ENCODE measurements at places on chromosomes 1 and 21.

DNA sequence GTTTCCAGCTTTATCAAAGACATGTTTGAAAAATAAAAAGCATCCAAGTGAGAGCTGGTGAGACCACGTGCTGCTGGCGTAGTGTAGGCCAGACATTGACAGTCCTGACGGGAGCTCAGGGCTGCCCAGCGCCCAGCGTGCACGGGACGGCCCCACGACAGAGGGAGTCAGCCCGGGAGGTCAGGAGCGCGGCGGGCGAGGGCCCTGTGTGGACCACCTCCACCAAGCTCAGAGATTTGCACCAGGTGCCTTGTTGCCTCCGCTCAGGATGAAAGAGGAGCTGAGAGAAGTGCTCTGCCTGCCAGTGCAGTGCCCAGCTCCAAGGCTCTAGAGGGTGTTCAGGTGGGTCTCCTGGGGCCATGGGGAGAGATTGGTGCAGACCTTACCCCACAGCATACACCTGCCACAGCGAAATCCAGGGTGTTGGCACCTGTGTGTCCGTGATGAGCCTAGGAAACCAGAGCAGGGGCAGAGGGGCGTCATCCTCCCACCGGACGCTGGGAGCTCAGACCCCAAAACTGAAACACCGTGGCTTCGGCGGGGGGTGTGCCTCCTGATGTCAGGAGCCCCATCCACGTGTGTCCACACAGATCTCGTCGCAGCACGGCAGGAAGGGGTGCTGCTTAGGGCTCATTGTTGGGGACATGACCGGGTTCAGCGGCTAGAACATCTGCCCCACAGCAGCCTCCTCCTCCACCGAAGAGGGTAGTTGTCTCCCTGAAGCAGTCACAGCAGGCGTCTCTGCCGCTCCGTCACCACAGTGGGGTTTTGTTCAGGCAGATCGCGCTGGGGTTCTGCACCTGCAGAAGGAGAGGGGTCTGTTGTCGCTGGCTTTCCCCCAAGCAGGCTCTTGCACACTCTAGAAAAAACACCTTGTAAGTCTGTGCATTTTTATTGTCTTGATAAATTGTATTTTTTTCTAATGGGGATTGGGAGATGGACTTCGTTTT, 64.2 kb downstream of the POFUT2 start:
- no peak for DNase-seq

DNA sequence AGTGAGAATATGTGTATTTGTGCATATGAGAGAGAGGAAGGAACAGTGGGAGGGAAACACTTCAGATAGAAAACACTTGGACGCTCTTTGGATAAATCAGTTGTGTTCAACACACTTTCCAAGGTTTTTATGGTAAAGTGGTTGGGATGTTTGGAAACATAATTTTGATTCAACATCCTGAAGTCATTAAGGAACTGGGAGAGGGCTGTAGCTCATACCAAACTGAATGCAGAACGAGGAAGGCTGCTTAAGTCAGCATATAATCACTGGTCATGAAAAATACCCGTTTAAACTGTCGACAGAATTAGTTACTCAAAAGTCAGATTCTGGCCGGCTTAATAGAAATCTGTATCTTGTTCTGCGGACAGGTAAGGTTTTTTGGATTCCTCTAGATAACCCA, 14.9 kb downstream of the LIX1L start:
- DNase-seq: no peak

- peak; percentile 44 for DNase-seq
Measured at GRCh38 chr1:52552236-52552504, 722 bp downstream of the TUT4 start.

DNA sequence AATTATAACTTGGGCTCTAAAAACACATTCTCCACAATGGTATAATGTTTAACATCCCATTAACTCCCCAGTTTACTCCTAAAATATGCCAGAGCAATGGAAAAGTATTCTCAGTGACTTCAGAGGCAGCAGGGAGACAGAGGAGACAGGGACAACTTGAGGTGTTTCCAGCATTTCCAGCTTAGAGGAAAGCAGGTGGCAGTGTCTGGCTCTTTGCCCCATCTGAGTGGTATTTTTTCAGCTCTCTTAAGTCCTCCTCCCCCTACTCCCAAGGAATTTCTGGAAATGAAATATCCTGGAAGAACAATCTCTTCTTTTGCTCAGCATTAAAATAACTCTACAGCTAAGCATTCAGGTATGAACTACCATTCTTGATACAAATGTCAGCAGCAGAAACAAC, 10.8 kb upstream of the ERMAP start:
- no peak for DNase-seq

- DNase-seq: no peak
Measured at GRCh38 chr1:116751621-116752020, 2.6 kb upstream of the CD2 start.

GRCh38 chr1:2343023-2343935, 48.1 kb downstream of the MORN1 start:
- DNase-seq: no peak

- DNase-seq: no peak
Measured at GRCh38 chr1:87669674-87670073, 341.0 kb downstream of the LMO4 start.

- no peak for DNase-seq
Measured at GRCh38 chr1:234537236-234537635, 58.3 kb upstream of the TARBP1 start.

GRCh38 chr1:226888816-226889215, 18.4 kb downstream of the PSEN2 start:
- DNase-seq: no peak

DNA sequence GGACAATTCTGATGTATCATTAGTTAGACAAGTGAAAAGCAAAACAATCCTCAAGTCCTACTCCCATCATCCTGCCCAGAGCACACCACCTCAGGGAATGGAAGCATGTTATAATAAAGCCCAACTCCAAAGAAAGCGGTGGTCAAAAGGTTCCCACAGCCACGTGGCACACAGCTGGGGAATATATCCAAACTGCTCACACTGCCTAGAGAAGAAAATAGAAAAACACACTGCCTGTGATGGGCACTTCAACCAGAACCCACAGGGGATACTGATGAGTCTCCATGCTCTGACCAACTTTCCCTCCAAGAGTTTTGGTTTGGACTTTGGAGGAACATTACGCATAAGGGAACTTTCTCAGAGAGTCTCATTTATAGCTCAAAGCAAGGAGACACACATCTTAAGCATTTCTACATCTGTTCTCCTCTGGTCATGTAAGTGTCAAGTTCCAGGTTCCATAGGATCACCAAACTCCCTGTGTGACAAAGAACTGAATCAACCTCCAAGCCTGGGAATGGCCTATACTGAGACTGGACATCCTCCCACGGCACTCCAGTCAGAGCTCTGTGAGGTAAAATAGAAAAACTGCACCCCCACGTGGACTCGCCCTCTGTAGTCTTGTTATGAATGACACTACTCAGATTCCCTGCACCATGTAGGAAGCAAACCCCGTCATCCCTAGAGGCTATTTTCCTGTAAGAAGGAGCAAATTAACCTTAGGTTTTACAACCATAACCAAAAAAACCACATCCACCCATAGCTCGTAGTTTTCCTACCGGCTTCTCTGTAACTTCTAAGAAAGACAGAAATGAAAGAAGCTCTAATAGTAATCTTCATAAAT, 12.2 kb downstream of the DSTYK start:
- DNase-seq: peak; percentile 24

- no peak for DNase-seq
Measured at GRCh38 chr1:40633523-40633922, 32.0 kb downstream of the RIMS3 start.

GRCh38 chr21:36551321-36551720, 71.4 kb upstream of the CLDN14 start:
- no peak for DNase-seq

GRCh38 chr1:24905979-24906720, 23.9 kb downstream of the RUNX3 start:
- DNase-seq: no peak

DNA sequence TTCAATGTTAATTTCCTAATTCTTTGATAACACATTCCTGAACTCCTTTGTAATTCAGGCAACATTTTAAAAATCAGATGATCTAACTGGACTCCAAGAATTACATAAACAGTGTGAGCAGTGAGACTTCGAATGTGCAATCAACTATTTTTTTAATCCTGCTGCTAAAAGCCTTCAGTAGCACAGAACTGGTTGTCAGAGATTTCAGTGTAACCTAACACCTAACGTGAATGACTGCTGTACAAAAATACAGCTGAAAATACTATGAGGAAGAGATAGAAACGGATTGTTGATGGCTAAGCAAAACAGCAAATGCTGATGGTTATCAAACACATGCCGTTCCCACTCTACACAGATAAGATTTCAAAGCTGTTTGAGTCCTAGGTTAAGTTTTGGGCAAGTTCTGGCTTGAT, 46.1 kb downstream of the APP start:
- no peak for DNase-seq

DNA sequence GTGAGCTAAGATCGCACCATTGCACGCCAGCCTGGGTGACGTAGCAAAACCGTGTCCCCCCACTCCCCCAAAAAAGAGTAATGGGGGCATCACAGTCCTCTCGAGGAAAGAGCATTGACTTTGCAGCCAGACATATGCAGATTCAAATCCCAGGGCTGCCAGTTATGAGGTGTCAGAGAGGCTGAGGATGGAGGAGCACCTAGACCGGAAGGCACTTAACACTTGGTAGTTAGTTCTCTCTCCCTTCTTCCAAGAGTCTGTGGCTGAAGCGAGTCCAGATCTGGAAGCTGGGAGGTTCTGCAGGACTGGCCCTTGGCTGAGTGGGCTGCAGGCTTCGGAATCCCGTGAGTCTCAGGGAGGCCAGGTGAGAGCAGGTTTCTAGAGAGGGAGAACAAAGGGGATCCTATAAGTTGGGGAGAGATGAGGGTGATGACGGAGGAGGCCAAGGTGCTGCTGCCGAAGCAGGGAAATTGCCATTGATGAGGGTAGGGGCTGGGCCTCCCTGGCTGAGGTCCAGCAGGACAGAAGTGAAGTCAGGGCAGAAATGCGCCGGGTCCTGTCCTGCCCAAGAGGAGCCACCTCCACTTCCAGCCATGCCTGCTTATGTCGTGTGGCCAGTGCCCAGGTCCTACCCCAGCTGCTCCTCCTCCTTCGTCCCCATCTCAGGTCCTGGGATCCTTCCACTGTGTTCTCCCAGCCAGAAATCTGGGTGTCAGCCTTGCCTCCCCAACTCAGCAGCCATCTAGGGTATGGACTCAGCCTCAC, 13.3 kb upstream of the SPOCD1 start:
- DNase-seq: no peak

DNA sequence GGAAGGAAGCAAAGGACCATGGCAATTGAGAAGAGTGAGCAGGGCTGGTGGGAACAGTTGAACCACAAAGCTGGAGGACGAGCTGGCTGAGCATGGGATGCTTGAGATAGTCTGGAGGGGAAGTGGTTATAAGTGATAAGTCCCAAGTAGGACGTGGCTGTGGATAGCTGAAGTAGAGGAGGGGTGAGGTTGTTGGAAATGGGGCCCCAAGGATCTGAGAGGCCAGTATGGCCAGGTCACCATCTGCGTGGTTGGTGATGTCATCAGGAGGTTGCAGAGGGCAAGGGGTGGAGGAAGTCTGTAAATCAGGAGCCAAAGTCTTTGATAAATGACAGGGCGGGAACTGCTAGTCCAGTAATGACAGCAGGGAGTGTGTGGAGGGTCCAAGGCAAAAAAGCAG, 11.0 kb upstream of the REN start:
- no peak for DNase-seq

DNA sequence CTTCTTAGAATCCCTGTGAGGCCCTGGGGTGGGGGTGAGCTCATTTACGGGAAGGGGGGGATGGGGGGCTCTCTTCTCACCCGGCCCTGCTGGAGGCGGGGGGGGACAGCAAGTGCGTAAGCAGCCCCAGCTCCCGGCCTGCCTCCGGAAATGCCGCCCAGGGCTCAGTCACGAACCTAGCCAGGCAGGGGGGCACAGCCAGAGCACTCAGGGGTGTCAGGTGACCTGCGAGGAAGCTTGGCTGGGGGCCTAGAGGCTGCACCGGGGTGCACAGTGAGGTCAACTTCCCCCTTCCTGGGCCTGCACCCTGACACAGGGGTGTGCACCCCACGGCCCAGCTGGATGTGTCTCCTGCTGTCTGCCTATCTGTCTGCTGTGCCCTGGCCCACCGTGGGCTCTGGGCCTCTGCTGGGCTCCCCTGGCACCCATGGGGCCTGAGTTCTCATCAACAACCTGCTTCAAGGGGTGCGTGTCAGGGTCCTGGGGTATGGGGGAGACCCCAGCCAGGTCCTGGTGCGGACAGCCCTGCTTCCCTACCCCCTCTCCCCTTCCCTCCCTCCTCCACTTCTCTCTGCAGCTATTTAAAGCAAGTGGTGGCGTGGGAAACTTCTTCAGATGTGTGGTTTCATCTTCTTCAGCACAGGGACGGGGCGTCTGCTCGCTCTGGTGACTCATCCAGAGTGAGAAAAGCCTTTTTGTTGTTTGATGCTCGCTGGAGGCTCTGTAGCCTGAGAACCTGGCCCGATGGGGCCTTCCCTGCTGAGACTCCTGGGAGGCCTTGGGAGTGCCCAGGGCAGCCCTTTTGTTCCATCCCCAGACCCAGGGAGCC, 92.5 kb upstream of the RUNX3 start:
- peak; percentile 87 for DNase-seq

- no peak for DNase-seq
Measured at GRCh38 chr1:48493970-48494769, 22.2 kb upstream of the SPATA6 start.

DNA sequence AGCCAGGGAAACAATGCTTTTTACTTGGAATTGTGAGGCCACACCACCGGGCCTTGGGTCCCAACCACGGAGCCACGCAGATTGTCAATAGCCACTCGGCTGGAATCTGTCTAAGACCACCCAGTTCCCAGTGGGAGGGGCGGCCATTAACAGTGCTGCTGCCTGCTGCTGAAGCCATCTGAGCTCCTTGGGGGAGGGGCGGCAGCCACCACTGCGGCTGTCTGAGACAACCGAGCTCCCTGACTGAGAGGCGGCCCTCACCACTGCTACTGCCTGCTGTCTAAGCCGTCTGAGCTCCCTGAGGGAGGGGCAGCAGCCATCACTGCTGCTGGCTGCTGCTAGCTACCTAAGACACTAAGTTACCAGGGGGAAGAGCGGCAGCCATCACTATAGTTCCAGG, 64.3 kb downstream of the DMRTA2 start:
- no peak for DNase-seq

DNA sequence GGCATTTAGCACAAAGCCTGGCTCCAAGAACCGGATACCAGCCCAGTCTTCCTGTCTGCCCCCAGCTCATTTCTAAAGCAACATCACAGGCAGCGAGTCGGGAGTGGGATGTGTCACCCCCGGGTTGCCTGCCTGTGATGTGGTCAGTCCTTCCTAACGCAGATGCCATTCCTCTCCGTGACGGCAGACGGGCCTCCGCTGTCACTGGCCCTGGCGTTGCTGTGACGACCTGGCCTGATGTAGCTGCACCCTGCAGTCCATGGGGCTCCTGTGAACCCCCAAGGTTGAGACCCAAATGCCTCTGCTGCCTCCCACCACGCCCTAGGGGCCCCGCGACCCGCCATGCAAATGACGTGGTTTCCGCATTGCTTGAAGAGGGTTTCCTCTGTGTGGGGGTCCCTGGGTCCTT, 12.3 kb downstream of the TNFRSF1B start:
- peak; percentile 71 for DNase-seq

DNA sequence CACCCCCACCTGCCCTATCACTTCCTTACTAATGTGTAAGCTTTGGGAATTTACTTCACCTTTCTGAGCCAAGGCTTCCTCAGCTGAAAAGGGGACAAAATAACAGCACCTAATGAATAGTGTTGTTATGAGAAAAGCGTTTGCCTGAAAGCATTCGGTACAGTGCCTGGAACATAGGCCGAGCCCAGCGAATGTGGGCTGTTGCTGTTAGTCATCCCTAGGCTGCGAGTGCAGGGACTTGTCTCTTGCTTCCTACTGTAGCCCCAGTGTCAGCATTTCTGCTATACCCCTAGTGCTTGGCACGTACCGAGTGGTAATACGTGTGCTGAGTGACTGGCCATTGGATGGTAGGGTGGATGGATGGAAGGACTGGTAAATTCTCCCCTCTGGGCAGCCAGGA, 16.7 kb upstream of the KPNA6 start:
- no peak for DNase-seq

All from stimulated activated CD4-positive, alpha-beta T cell treated with anti-CD3 and anti-CD28 coated beads, Interleukin-12 subunit alpha, Interleukin-12 subunit beta, amount 100 ng/mL, for 4 hours (primary cell).